Kasumi-1 (cell line): ENCODE measurements at places on chromosomes 4 and X.
A peak's percentile ranks its signal among the peaks of the same experiment; 100 is the strongest.

DNA sequence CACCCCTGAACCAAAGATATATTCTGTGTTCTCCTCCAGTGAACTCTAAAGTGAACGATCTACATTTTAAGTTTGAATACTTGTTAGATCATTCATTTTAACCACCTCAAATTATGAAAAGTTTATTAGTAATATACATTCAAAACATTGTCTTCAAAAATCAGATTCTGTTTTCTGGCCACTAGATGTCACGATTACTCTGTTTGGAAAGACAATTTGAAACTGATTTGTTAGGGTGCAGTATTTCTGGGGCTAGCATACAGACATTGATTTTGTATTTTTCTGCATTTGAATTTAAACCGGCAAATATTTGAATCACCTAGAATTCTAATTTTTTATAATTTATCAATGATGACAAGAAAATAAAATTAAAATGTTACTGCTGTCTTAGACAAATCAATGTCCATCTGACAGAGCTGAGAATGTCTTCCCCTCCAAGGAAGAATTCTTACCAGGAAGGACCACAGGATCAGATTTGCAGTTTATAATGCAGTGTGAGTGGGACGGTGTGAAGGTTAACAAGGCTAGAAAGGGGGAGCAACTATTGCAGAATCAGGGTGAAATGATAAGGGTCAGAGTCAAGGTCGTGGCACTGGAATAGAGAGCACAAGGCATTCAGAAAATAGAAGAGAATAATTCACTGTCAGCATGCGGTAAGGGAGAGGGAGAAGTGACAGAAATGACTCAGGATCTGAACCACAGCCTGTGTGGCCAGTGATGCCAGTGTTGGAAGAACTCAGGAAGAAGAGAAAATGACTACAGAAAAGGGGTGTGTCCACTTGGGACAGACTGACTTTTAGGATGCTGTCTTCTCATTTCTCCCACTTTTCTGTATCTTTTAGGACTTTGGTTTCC is 91.6 kb downstream of the ANXA10 start:
- peak; percentile 58 for DNase-seq

DNA sequence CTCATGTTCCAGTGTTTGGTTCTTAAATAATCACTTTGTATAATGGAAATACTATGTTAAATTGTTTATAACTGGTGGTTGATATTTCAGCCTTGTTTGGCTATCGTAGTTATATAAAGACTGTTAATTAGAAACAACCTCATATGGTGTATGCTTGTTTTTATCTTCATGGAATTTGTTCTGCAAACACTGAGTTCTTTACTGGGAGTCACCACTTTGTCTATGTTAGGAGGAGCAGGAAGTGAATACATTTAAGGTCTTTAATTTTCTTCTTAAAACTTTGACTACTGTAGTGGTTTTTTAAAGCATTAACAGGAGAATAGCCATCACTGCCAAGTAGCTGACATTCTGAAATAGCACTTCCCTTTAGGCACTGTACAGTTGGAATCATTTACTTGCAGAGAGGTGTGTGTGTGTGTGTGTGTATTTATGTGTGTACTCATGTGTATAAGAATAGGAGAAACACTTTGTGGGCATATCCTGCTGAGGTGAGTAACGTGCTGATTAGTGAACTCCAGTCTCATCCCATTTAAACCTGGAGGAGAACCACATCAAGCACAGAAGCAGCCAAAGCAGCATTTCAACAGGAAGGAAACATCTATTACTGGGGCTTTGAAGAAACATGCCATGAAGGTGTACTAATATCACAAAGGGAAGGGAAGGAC is 37.8 kb downstream of the TET2 start:
- peak; percentile 23 for DNase-seq

GRCh38 chr4:122875949-122876348 is 46.4 kb downstream of the NUDT6 start:
- DNase-seq, result no peak

GRCh38 chr4:157075811-157076577 is at the start of gene GLRB:
Gene GLRB, plus strand, starts transcription at chr4:157076150. Its CDS starts 1,875 bp downstream, at chr4:157078025.
- peak; percentile 37 for DNase-seq

DNA sequence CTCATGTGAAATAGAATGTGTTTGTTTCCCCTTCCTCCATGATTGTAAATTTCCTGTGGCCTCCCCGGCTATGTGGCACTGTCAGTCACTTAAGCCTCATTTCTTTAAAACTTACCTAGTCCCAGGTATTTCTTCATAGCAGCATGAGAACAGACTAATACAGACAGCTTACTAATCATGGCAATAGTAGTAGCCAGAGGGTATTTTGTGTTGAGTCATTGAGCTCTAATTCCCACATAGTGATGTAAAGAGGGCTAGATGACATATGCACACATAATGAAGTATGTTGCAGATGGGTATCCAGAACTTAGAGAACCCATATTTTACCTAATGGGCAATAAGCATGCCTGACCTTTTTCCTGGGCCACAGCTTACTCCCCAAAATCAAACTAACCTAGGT is 1197.2 kb downstream of the PCDH7 start:
- no peak for DNase-seq

DNA sequence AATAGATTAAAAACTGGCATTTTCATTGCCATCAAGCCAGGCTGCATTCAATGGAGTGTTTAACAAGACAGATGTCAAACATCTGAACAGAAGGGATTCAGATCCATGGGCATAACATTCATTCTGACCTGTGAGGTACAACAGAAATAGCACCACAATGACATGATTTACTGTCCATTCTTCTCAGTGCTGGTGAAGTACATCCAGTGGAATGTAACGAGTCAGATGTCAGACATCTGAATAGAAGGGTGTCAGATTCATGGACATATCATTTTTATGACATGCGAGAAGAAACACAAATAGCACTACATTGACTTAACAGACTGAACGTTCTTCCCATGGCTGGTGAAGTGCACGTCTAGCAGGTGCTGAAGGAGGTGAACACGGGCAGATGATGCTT is 186.4 kb downstream of the PPP4R3C start:
- no peak for DNase-seq
